Renal cortex interstitium (tissue), 15 donors: ENCODE measurements at places on chromosomes 16 and 17.

DNA sequence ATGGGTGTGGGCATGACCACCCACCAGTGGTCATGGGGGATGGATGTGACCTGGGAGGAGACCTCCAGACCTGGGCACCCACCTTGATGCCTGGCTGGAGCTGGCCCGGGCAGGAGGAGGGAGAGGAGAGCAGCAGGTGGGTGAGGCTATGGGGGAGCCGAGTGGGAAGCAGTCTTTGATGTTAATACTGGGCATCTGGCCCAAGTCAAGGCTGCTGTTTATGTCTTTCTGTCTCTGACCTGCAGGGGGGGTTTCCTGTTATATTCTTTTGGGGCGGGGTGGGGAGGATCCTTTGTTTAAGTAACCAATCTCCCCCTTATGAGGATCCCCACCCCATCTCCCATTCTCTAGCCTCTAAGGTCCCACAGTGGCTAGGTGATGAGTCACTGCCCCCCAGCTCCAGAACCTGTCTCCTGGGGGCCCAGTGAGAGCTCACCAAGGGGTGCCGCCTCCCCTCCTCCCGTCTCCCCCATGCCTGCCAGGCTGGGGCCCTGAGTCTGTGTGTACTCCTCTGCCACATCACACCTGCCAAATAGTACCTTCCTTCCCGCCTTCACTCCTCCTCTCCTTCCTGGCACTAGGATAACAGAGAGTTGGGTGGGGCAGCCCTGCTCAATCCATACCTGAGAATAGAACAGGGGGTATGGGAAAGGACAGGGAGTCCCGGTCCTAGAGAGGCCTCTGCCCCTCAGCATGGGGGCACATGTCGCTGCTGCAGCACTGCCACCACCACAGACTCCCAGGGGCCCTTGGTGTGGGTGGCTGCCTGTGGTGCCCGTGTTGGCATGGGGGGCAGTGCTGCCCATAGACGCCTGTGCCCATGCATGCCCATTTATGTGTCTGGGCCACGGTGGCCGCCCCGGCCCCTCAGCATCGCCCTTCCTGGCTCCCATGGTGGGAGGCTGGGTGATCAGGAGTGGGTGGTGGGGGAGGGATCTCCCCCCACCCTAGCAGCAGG is 7.3 kb downstream of the THRA start:
- DNase-seq, result no peak

DNA sequence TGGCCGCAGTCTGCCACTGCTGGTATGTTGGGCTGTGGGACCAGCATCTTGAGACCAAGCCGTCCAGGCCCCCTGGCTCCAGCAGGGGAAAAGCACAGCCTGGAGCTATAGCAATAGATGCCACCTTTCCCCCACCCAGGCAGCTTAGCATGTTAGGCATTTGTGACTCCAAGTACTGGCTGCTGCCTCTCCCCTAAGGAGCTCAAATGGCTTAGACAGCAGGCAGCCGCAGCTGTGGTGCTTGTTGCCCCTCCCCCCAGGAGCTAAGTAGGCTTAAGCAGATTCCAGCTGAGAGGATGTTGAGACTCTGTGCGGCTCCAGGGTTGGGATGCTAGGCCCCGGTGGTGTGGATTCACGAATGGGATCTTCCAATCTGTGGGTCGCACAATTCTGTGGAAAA is 88.8 kb upstream of the ANKFN1 start:
- no peak for DNase-seq

DNA sequence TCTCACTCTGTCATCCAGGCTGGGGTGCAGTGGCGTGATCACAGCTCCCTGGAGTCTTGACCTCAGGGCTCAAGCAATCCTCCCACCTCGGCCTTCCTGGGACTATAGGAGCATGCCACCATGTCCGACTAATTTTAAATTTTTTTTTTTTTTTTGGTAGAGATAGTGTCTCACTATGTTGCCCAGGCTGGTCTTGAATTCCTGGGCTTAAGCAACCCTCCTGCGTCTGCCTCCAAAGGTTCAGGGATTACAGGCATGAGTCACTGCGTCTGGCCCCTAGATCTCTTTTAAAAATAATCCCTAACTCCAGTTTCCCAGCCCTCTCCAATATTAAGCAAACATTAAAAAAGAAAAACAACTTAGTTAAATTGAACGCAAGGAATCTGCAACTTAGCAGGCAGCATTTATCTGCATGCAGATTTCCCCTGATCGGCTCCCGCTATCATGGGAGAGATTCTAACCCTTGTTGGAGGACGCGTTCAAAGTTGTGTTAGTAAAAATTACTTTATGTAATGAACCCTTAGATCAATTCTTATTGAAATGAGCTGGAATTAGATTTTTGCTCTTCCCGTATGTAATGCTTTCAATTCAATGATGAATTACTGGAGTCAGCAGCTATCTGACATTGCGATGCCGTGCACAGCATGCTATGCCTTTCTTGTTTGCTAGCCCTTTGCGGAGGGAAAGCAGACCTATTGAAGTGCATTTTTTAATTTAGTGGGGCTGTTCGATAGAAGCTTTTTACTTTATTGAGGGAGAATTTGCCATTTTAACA is 171.7 kb downstream of the HAPSTR1 start:
- no peak for DNase-seq

DNA sequence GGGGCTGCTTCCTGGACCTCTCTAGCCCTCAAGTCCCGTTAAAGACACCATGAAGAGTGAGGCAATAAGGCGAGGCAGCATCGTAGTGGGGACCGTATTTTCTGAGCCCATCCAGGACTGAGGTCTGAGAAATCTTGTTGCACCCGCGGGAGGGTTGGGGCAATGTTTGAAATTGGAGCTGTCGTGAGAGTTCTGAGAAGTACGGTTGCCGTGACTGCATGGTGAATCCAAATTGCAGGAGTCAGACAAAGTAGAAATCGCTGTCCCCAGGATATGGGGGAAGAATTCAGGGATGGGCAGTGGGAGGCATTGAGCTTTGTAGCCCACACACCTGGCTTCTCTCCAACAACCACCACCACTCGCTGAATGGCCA is 42.0 kb upstream of the RPL38 start:
- no peak for DNase-seq
